ENCODE measurements at places on chromosomes 3 and 15. TPM values are rescaled to one million over a fixed set of nuclear protein-coding genes. Genes with fewer than 3 reads are reported as not detected.

DNA sequence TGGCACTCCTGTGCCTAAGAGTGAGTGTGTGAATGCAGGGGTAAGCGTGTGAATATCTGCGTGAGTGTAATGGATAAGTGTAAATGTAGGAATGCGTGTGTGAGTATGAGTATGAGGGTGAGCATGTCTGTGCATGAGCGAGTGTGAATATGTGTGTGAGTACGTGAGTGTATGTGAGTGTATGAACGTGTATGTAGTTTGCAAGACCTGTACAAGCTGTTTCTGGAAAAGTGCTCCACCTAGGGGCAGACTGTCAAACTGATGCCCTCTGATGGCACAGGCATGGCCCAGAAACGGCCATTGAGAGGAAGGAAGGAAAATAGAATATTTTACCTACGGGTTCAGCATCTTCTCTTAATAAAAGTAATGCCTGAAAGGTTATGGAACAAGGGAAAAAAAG, 24.4 kb upstream of the FRMD4B start:
- peak; percentile 82 for DNase-seq

GRCh38 chr3:25150199-25150598, 277.9 kb upstream of the RARB start:
- DNase-seq = no peak

DNA sequence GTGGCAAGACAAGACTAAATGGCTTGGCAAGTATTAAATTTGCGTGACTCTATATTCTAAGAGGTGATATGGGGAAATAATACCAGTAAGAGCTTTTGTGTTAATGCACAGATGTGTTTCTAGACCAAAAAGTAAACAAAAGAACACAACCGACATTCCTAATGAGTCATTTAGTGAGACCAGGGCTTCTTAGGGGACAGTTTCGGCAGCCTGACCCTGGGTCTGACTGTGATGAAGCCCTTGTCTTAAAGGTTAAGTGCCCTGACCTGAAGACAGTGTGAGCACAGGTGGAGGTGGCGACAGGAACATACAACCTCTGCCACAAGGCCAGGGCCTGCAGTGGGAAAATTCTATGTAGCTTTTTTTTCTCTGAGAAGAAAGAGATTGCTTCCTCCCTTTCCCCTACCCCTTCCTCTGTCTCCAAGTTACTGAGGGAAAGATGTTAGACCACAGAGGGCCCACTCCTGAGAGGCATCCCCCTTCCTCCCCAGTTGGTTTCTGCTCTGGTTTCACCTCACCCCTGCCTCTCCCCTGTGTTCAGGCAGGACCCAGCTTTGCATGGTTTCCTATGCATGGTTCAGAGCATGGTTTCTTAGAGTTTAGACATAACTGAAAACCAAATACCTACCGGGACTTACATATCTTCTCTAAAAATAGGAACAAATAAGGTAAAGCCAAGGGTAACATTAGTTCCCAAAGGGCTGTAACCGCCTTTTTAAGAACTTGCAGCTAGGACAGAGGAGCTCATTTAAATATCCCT, 24.8 kb upstream of the CMTM7 start:
- no peak for DNase-seq

The RTP1 gene
- total RNA-seq = 1.0 TPM

Data from tongue (tissue), 3 donors.